ENCODE measurements at places on chromosomes 3 and 15.
A peak's percentile ranks its signal among the peaks of the same experiment; 100 is the strongest.

DNA sequence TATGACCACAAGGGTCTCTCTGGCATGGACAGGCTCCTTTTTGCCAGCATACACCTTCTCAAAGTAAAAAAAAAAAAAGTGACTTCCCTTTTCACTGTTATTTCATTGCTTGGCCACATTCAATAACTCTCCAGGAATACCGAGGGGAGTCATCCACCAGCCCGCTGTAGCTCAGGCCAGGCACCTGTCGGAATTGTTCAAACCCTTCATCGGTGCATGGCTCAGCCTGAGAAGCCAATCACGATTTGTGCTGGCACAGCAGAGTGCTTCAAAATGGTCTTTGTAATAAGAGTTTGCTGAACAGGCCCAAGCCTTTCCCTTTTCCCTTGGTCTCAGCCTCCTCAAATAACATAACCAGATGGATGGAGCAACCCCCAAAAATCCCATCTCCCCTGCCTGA, 145.4 kb downstream of the PDZRN3 start:
- no peak for DNase-seq
- no peak overlapping the region for H3K27ac ChIP-seq
- no peak overlapping the region for H3K4me3 ChIP-seq
- H3K27me3 ChIP-seq: no peaks in the 10 kb centered on the region

DNA sequence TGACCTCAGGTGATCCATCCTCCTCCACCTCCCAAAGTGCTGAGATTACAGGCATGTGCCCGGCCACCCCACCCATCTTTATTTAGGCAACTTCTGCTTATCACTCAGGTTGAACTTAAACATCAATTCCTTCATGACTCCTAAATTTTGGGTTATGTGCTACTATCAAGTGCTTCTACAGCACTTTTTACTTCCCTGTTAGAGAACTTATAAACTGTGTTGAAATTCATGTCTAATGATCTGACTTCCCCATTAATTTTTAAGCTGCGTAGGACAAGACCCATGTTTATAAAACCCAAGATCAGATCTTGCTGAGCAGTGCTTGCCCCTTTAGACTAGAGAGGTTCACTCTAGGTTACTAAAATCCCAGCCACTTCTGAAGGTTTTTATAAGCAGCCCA, 266.2 kb upstream of the TPRG1 start:
- H3K27me3 ChIP-seq: no peaks in the 10 kb centered on the region
- DNase-seq: no peak
- no peak overlapping the region for H3K27ac ChIP-seq
- H3K4me1 ChIP-seq: peaks cover 64% of the 10 kb centered on the region
- peaks cover 26% of the 10 kb centered on the region for H3K36me3 ChIP-seq
- H3K4me3 ChIP-seq: no peak overlapping the region

GRCh38 chr3:61177450-61177849, 73.8 kb downstream of the FHIT start:
- no peak overlapping the region for H3K4me3 ChIP-seq
- H3K27ac ChIP-seq: no peak overlapping the region
- DNase-seq: no peak

- no peak overlapping the region for H3K27ac ChIP-seq
- DNase-seq: no peak
- H3K4me3 ChIP-seq: no peak overlapping the region
Observed at GRCh38 chr15:74157868-74158827, 15.4 kb upstream of the ISLR start.

DNA sequence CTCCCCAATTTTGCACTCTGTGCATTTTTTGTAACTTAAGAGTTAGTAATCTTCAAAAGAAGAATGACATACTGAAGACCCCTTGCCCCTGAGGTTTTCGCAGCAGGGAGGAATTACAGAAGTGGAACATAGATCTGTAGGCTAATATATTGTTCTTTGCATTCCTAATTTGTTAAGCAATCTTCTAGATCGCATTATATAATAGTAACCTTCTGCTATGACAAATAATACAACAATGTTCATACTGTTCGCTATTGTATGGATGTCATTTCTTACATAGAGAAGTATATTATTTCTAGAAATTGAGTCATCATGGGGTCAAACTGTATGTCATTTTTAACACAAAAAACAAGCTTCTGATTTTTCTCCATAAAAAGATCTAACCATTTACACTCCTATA, 95.8 kb upstream of the TGFBR2 start:
- H3K4me3 ChIP-seq: no peak overlapping the region
- peaks cover 45% of the 10 kb centered on the region for H3K4me1 ChIP-seq
- peak overlapping the region; percentile 25 for H3K27ac ChIP-seq

DNA sequence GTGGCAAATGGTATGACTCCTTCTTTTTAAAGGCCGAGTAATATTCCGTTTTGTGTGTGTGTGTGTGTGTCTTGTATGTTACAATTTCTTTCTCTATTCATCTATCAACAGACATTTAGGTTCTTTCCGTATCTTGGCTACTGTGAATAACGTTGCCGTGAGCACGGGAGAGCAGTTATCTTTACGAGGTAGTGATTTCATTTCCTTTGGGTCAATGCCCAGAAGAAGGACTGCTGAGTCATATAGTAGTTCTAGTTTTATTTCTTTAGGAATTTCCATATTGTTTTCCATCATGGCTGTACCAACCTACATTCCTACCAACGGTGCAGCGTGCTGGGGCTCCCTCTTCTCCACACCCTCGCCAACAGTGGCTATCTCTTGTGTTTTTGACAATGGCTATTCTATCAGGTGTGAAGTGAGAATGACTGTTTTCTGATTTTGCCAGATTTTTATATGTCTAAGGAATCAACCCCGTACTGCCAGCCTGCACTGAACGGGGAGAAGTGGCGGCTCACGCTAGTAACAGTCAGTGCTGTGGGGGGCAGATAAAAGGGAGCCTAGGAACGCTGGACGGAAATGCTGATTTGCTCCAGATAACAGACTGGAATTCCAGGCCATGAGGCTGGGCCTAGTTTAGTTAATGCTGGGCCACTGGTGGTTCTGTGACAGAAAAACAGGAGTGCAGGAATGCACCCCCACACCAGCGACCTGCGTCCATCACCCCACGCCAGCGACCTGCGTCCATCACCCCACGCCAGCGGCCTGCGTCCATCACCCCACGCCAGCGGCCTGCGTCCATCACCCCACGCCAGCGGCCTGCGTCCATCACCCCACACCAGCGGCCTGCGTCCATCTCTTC, 168.1 kb downstream of the XXYLT1 start:
- H3K36me3 ChIP-seq: peaks cover 10% of the 10 kb centered on the region
- H3K4me3 ChIP-seq: peak overlapping the region; percentile 27
- peaks cover 65% of the 10 kb centered on the region for H3K4me1 ChIP-seq
- no peaks in the 10 kb centered on the region for H3K27me3 ChIP-seq
- H3K27ac ChIP-seq: peak overlapping the region; percentile 94

GRCh38 chr15:39438260-39438659, 142.6 kb upstream of the THBS1 start:
- peaks cover 25% of the 10 kb centered on the region for H3K4me1 ChIP-seq
- H3K4me3 ChIP-seq: no peak overlapping the region
- peaks cover 2% of the 10 kb centered on the region for H3K27me3 ChIP-seq
- H3K36me3 ChIP-seq: peaks cover 5% of the 10 kb centered on the region
- DNase-seq: no peak
- no peak overlapping the region for H3K27ac ChIP-seq

GRCh38 chr15:67137951-67138848, 72.8 kb downstream of the SMAD3 start:
- H3K36me3 ChIP-seq: peaks cover 36% of the 10 kb centered on the region
- H3K4me3 ChIP-seq: no peak overlapping the region
- H3K27ac ChIP-seq: peak overlapping the region; percentile 58
- H3K4me1 ChIP-seq: peaks cover 86% of the 10 kb centered on the region
- H3K27me3 ChIP-seq: peaks cover 12% of the 10 kb centered on the region

GRCh38 chr3:129557548-129557894, 14.5 kb downstream of the H1-8 start:
- peaks cover 21% of the 10 kb centered on the region for H3K36me3 ChIP-seq
- peaks cover 9% of the 10 kb centered on the region for H3K27me3 ChIP-seq
- H3K27ac ChIP-seq: peak overlapping the region; percentile 97
- DNase-seq: no peak
- H3K4me1 ChIP-seq: peaks cover 58% of the 10 kb centered on the region

DNA sequence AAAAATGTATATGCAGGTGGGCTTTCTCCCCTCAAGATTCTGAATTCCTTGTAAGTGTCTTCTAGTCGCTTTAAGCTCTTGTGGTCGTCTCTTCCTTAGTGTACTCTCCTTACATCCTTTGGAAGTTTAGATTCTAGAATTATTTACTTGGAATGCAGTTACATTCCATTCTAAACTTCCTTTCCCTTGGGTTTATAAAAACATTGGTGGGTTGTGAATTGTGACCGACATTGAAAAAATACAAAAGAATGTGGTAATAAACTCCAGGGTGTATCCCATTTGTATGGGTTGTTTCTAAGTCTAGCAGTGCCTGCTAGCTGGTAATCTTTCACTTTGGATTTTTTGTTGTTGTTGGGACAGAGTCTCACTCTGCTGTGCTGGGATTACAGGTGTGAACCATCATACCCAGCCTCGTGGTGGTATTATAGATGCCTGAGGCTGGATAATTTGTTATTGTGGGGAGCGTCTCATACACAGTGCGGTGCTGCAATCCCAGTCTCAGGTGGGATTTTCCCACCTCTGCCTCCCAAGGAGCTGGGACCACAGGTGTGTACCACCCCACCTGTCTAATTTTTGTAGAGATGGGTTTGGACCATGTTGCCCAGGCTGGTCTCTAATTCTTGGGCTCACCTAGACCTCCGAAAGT, 9.1 kb downstream of the CHD2 start:
- H3K4me1 ChIP-seq: peaks cover 91% of the 10 kb centered on the region
- H3K27me3 ChIP-seq: peaks cover 7% of the 10 kb centered on the region
- H3K36me3 ChIP-seq: peaks cover 64% of the 10 kb centered on the region
- DNase-seq: peak; percentile 63
- peak overlapping the region; percentile 99 for H3K27ac ChIP-seq

DNA sequence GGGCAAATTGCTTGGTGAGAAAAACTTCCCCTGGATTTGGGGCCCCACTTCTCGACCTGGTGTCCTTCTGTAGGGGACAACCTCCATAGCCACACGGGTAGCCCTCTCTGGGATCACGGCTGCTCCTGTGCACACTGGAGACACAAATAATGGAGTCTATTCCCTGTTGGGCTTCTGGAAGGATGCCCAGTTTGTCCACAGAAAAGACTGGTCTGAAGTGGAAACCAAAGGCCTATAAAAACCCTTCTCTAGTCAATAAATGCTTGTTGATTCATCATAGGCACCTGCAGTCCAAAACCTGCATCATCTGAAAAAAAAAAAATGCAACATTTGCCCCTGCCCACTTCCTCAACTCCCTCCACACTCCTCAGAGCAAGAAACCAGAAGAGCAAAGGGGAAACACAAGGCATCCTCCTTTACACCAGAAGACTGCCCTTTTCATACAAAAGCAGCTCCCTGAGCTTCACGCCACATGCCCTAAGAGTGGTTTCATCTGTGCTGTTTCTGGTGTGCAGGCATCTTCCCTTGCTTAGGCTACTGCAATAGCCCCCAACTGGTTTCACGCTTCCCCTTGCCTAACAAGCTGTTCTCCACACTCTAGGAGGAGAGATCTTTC, 36.3 kb downstream of the SRGAP3 start:
- H3K27me3 ChIP-seq: peaks cover 29% of the 10 kb centered on the region
- peaks cover 19% of the 10 kb centered on the region for H3K4me1 ChIP-seq
- H3K27ac ChIP-seq: no peak overlapping the region
- H3K4me3 ChIP-seq: no peak overlapping the region
- DNase-seq: no peak

DNA sequence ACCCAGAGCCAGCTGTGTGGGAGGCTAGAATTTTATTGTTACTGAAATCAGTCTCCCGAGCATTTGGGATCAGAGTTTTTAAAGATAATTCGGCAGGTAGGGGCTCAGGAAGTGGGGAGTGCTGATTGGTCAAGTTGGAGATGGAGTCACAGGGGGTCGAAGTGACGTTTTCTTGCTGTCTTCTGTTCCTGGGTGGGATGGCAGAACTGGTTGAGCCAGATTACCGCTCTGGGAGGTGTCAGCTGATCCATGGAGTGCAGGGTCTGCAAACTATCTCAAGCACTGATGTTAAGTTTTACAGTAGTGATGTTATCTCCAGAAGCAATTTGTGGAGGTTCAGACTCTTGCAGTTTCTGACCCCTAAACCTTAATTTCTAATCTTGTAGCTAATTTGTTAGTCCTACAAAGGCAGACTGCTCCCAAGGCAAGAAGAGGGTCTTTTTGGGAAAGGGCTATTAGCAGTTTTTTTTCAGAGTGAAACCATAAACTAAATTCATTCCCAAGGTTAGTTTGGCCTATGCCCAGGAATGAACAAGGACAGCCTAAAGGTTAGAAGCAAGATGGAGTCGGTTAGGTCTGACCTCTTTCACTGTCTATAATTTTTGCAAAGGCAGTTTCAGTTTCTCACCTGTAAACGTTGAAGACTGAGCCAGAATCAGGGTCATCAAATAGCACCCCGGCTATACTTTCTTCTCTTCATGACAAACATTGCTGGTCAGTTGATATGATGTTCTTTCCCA, 28.2 kb downstream of the FLNB start:
- H3K27ac ChIP-seq: peak overlapping the region; percentile 61
- H3K4me3 ChIP-seq: peak overlapping the region; percentile 11
- no peak for DNase-seq
- H3K36me3 ChIP-seq: peaks cover 19% of the 10 kb centered on the region
- H3K4me1 ChIP-seq: peaks cover 63% of the 10 kb centered on the region

DNA sequence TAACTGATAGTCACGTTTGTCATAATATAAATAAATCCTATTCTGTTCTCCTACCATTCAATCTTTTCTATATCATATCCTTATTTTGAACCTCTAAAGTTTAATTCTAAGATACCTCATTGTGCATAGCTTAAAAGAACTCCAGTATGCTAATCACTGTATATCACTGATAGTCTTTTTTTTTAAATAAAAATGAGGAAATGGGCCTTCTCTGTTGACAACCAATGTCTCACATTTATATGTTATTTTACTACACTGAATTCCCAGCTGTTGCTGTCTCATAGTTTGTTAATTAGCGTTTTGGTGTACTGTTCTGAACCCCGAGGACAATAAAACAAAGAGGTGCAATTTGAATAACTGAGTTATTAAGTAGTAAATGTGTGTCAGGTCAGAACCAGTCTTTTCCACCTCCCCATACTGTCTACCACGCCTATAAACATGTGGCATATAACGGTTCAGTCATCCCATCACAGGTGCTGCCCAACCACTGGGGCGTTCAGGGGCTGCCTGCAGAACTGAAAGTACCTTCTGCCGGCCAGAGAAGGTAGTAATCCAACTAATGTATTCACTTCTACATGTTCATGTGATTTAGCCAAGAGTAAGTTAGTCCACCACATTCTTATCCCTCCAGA, 14.9 kb downstream of the CBLB start:
- no peak overlapping the region for H3K4me3 ChIP-seq
- no peaks in the 10 kb centered on the region for H3K4me1 ChIP-seq
- H3K27me3 ChIP-seq: no peaks in the 10 kb centered on the region
- no peak overlapping the region for H3K27ac ChIP-seq
- DNase-seq: no peak

GRCh38 chr15:101115786-101116680, 135.8 kb downstream of the CHSY1 start:
- H3K27ac ChIP-seq: peak overlapping the region; percentile 74
- no peak overlapping the region for H3K4me3 ChIP-seq
- DNase-seq: no peak
- H3K4me1 ChIP-seq: peaks cover 12% of the 10 kb centered on the region

- no peak for DNase-seq
- no peaks in the 10 kb centered on the region for H3K4me1 ChIP-seq
- no peaks in the 10 kb centered on the region for H3K27me3 ChIP-seq
Observed at GRCh38 chr3:177405191-177405672, 207.9 kb upstream of the TBL1XR1 start.

GRCh38 chr15:56837273-56837672, 81.2 kb upstream of the TCF12 start:
- no peaks in the 10 kb centered on the region for H3K36me3 ChIP-seq
- H3K27me3 ChIP-seq: 0 out of 2 replicates have a peak, but pooled peaks cover 1% of the 10 kb centered on the region
- H3K4me3 ChIP-seq: no peak overlapping the region
- no peak overlapping the region for H3K27ac ChIP-seq
- peaks cover 42% of the 10 kb centered on the region for H3K4me1 ChIP-seq
- DNase-seq: peak; percentile 41
